ENCODE measurements at places on chromosomes 12 and 14.

- peak; percentile 63 for DNase-seq
These were observed 1.8 kb downstream of the SMIM41 start for GRCh38 chr12:52081263-52081733.

DNA sequence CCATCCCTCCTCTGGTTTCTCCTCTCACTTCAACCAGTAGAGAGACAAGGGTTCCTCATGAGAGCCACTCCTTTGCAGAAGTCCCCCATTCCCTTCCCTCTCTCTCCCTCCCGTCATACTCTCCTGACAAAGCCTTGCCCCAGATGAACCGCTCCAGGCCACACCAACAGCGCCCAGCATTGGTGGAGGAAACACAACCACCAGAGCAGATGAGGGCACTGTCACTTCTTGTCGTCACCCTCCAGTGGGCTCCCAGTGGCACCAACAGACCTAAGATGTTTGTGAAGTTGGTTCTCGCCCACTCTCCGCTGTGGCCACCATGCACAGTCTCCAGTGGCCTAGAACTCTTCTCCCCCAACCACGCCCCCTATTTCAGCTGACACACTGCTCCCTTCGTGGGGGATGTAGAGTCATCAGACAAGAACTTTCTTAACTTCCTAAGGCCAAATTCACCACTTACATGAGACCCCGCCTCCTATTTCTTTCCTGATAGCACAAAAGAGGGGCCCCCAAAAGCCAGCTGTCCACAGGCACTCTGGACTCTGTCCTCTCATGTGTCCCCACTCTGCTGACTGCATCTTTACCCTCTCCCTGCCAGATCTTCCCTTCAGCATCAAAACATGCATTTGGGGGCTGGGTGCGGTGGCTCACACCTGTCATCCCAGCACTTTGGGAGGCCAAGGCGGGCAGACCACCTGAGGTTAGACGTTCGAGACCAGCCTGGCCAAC, 29.2 kb upstream of the PLEKHG6 start:
- DNase-seq: no peak

DNA sequence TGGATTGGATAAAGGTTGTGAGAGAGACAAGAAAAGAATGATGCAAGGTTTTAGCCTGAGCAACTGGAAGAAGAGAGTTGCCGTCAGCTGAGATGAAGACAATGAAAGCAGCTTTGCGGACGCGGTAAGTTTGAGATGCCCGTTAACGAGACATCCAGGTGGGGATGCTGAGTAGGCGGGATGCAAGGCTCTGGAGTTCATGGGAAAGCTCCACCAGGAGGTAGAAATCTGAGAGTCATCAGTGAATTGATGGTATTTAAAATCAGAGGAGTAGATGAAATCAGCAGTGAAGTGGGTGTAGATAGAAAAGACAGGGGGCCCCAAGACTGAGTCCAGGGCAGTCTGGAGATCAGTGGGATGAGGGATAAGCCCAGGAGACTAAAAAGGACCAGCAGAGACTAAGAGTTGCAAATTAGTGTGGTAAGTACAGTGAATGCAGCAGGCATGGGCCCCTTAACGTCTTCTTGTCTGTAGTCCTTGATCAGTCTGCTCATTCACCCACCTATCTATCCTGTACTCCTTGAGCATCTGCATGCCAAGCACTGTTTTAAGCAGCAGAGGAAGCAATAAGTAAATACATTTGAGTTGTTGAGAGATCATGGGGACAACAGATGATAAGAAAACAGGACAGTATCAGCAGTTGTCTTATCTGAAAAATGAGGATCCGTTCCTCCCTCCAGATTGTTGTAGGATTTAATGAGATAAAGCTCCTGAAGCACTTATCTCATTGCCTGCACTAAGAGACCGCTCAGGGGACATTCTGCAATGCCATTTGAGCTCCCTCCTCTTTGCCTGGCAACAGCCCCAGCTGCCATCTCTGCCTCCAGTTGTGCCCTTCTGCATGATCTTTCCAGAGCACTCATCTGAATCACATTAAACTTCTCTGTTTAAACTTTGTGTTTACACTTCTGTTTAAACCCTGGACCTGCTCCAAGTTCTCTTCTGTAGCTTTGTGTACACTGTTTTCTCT, 91.5 kb downstream of the APAF1 start:
- DNase-seq: no peak

- no peak for DNase-seq
These were observed 3.6 kb downstream of the YBX3 start for GRCh38 chr12:10719482-10719881.

DNA sequence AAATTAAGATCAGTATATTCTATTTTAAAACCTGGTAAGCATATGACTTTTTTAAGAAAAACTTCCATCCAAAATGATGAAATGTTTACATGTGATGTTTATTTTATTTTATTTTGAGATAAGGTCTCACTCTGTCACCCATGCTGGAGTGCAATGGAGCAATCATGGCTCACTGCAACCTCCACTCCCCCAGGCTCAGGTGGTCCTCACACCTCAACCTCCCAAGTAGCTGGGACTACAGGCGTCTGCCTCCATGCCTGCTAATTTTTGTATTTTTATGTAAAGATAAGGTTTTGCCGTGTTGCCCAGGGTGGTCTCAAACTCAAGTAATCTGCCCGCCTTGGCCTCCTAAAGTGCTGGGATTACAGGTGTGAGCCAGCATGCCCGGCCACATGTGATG, 141.8 kb downstream of the ZFP36L1 start:
- DNase-seq: no peak

DNA sequence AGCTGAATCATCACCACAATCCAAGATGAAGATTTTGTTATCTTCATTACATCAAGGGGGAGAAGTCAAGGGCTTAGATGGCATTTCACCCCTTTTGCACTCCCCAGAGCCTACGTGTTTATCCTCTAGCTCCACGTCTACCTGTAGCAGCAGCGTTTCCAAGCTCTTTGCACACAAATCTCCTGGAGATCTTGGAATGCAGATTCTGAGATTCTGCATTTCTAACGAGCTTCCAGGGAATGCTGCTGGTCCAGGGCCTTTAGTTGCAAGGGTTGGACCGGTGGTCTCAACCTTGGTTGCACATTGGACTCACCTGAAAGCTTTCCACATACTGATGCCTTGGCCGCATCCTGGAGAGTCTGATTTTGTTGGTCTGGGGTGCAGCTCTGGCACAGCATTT, 49.5 kb upstream of the STON2 start:
- no peak for DNase-seq

DNA sequence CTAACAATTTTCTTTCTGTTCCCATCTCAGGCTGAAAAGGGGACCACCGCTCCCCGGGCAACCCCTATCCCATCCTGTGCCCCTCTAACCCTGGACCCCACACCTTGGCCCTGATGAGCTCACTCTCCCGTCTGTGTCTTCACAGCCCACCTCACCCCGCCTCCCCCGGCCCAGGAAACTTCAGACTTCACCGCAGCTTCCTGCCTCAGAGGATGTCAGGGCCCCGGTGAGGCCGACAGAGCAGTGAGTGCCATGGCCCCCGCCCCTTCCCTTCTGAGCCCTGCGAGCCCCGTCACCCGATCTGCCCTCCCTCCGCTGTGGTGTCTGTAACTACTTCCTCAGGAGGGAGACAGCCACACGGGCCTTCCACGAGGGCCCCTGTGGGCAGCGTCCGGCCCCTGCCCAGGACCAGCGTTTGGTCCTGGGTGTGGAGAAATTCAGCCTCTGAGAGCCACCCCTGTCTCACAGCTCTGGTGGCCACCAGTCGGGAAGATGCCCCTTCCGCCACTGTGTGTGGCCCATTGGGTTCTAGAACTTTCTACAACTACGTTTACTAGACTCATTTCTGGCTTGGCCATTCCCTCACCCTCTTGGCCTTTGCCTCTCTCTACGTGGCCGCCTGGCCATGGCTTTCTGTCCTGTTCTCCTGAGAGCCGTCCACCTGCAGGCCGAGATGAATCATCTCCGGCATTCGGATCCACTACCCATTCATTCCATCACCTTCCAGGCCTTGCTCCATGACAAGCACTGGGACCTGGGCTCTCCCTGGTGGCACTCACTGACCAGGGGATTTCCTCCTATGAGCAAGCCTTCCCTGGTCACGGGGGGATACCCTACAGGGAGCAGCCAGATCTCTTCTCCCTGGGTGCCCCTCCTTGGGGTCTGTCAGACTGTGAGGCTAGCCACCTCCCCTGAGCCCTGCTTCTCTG, 3.4 kb downstream of the RHOF start:
- DNase-seq: no peak

- peak; percentile 56 for DNase-seq
These were observed 1.7 kb downstream of the WNT1 start for GRCh38 chr12:48979602-48980388.

GRCh38 chr14:70924521-70924920, 17.3 kb downstream of the PCNX1 start:
- DNase-seq: no peak

- no peak for DNase-seq
These were observed 7.6 kb downstream of the AKAP6 start for GRCh38 chr14:32336702-32337101.

DNA sequence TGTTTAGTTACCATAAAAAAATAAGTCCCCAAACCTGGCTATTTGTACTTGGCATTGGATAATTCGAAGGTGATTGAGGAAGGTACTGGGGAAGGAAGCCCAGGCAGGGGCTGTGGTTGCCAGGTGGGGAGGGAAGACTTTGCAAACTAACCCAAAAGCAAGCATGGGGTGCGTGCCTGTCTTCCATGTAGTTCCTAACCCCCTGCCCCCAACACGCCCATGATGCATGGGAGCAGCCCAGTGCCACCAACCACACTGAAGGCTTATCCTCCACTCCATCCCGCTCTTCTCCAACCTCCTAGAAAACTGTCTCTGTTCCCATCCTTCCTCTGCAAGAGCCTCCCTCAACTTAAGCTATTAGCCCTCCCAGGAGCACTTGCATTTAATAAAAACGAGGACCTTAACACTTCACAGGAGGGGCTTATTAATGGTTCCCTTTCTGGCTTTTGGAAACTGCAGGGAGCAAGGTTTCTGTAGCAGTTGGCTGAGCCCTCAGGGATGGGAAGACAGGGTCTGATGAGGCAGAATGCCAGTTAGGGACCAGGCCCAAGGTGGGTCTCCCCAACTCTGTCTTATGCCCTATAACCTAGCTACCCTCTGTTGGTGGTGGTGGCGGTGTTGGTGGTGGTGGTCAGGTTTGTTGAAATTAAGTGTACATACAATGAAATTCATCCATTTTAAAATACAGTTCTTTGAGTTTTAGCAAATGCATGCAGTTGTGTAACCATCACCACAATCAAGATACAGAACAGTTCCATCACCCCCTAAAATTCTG, 96.0 kb downstream of the ZFP36L1 start:
- DNase-seq: no peak

- DNase-seq: no peak
These were observed 15.4 kb upstream of the TNS2 start for GRCh38 chr12:53034459-53034858.

DNA sequence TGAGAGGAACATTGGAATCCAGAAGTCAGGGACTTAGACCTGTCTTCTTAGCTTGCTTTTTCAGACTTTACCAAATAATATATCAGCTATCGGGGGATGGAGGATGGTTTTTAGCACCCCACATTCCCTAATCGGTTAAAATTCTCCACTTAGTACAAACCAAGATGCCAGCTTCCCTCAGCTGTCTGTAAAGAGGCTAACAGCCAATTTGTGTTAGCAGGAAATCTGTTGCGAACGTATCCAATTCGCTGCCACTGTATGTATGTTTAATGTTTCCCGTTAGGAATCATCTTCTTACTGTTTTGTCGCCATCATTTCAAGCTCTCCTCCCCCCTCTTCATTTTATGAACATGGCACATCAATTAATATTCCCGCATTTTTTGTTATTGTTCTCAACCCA, 289.0 kb downstream of the BCL11B start:
- no peak for DNase-seq

GRCh38 chr12:111445726-111446581, 40.2 kb downstream of the SH2B3 start:
- no peak for DNase-seq

- no peak for DNase-seq
These were observed 3.7 kb upstream of the RTL1 start for GRCh38 chr14:100907240-100907639.

DNA sequence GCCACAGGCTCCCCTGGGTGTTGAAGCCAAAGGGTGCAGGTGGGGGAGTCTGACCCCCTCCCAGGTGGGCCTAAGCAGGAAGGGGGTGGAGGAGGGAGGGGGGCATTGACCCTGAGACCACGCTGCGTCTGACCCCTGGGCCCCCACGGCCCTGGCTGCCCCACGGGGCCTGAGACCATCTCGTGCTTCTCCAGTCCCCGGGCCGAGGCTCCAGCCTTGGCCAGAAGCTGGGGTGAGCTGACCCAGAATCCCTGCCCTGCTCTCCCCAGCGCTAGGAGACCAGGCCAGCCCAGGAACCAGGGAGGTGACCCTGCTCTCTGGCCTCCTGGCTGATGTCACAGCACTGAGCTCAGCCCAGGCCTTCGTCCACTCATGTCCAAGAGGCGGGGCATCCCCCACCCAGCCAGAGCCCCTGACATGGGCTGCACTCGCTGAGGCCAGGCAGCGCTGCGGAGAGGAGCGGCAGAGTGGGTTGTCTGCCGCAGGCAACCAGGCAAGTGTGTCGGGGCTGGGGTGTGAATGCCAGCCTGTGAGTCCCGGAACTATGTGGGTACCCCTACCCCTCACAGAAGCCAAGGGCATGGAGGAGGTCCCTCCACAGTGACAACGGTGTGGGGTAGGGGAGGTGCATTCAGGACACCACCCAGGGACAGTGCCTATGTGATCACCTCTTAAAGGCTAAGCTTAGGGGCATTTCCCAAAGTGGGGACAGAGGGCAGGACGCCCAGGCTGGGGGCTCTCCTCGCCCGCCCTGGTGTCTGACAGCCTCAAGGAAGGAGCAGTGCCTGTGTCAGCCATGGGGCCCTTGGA, 6.3 kb downstream of the TRMT61A start:
- no peak for DNase-seq

Measured in right hindlimb (tissue), 1 donor.